Right ventricle myocardium superior (tissue), 1 donor: ENCODE measurements at places on chromosomes 5 and 9. TPM values are rescaled to one million over a fixed set of nuclear protein-coding genes. Genes with fewer than 3 reads are reported as not detected.

GRCh38 chr5:97991236-97991635 lies 782.2 kb upstream of the RGMB start:
- DNase-seq = no peak

DNA sequence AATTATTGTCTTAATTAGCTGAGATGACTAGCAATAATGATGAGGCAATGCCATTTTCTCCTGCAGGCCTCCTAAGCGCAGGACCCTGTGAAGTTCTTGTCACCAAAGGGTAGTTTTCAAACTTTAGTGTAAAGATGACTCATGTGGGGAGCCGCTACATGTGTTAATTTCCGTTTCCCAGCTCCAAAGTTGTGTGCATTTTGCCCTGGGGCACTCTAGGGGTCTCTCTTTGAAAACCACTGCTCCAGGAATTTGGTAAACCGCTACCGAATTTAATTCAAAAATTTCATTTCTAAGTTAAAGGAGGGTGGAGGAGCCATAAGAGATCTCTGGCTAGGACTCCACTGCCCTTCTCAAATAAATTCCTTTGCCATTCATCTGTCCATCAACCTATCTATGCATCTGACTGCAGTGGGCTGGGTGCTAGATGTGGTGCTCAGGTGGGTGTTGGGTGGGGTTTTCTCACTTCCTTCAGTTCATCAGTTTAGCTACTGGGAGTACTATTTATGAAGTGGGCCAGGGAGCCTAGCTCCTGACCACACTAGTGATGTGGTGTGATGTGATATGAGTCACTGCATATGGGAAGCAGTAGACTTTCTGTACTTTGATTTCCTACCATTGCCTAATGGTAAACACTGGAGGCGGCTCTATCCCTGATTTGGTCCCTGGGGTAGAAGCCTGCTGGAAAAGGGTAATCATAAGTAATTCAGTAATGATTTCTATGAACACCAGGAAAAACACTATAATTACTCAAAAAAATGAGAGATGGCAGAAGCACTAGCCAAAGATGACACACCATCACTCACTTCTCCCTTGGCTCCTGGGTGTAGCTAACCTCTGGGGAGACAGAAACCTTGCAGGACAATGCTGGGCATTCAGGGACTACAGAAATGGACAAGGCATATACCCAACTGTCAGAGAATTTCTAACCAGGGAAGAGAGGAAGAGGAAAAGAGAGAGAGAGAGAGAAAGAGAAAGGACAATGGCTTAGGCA lies 4.0 kb upstream of the ZSWIM6 start:
- DNase-seq = no peak

- DNase-seq = no peak
Observed at GRCh38 chr5:98573834-98574320, 199.6 kb upstream of the RGMB start.

The ANKRD55 gene
- total RNA-seq = not detected

The DDX4 gene
- total RNA-seq = not detected

The GARIN3 gene
- total RNA-seq = not detected

The CCL27 gene
- total RNA-seq = not detected
